T-helper 17 cell (primary cell): ENCODE measurements at places on chromosomes 5 and 9.

DNA sequence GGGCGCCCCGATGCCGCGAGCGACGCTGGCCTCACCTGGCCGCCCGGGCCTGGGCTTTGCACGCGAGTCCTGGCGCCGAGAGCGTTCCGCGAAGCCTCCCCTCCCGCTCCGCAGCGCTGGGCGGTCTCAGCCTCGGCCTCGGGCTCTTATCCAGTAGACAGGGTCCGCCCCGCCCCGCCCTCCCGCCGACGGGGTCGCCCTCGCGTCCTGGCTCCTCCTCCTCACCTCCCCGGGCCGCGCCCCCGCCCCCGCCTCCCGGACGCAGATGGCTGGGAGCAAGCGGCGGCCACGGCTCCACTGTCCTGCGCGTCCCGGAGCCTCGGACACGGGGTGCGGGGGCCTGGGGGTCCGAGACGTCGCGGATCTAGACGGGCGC lies at the start of gene SLC6A3:
TSS of gene SLC6A3 (minus strand) at position 128 of the 376 bp plus-strand sequence. CDS start 2,243 bp downstream, outside the sequence.
- DNase-seq = no peak

- no peak for DNase-seq
Measured at GRCh38 chr5:160918386-160918785, 66.4 kb upstream of the ATP10B start.

GRCh38 chr9:121889990-121890563 lies 203.0 kb downstream of the TTLL11 start:
- DNase-seq = no peak

- no peak for DNase-seq
Measured at GRCh38 chr5:58983526-58984452, 400.9 kb downstream of the RAB3C start.

GRCh38 chr9:121886759-121887485 lies 206.2 kb downstream of the TTLL11 start:
- no peak for DNase-seq

GRCh38 chr9:31677415-31677814 lies 707.0 kb upstream of the ACO1 start:
- DNase-seq = no peak

DNA sequence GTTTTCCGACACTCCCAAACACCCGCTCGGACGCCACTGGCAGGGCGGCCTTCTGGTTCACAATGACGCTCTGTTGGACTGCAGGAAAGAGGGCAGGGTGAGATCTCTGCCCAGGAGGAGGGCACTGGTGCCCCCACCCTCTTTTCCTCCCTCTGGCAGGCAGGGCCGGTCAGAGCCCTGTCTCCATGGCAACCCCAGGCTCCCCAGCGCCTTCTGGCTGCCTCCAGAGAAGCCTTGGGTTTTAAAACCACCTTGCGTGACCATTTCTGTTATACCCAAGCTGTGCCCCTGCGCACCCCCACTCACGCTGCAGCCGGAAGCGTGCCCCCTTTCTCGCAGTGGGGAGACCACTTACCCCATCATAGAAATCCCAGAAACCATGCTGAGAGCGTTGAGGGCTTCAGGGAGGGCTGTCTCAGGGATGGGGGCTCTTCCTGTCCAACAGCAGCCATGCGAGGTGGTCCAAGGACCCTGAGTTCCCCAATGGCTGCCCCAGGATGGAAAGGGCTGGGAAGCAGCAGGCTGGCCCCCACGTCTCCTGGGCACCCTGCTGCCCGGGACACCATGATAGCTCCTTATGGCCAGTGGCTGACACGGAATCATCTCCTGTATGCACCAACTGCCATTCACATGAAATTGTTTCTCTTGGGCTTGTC lies 7.3 kb downstream of the C9orf50 start:
- no peak for DNase-seq

GRCh38 chr9:122393284-122393983 lies 22.6 kb downstream of the PTGS1 start:
- DNase-seq = no peak

DNA sequence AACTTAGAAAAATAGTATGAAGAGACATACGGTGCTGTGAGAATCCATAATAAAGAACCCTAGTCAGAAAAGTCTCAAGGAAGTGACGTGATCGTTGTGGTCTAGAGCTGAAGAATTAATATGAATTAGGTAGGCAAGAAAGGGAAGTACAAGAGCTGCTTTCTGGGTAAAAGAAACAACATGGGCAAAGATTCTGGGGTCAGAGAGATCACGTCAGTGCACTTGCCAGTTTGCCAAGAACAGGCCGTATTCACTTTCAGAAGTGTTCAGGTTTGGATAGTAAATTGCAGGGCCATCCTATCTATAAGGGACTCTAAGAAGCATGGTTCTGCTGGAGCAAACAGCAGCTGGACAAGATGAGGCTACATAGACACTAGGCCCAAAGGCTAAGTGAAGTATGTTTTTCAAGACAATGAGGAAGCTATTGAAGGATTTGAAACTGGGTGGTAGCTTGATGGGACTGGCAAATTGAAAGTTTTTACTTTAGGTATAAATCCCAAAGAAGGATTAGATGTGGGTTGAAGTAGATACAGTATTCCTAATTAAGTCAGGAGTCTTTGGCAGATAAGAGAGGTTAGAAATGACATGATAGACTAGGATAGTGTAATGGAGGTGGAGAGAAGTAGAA lies 4.8 kb upstream of the CHD1 start:
- no peak for DNase-seq

- DNase-seq = no peak
Measured at GRCh38 chr5:10885026-10885425, 124.0 kb upstream of the DAP start.

DNA sequence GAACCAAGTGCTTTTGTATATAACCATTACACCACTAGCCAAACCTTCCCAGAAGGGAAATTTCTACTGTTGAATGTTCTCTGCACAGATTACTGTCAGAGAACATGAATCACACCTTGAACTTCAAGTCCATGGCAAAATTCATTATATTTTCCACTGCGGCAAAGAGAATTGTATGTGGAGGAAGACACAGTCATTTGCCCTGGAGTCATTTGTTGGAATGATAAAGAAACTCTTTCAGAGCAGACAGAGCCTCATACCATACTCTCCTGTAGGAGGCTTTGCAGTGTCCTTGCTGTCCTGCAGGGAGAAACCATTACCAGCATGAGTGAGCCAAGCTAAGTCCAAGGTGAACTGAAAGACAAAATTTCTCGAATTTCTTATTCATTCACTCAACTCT lies 369.0 kb downstream of the ARHGEF28 start:
- DNase-seq = no peak

DNA sequence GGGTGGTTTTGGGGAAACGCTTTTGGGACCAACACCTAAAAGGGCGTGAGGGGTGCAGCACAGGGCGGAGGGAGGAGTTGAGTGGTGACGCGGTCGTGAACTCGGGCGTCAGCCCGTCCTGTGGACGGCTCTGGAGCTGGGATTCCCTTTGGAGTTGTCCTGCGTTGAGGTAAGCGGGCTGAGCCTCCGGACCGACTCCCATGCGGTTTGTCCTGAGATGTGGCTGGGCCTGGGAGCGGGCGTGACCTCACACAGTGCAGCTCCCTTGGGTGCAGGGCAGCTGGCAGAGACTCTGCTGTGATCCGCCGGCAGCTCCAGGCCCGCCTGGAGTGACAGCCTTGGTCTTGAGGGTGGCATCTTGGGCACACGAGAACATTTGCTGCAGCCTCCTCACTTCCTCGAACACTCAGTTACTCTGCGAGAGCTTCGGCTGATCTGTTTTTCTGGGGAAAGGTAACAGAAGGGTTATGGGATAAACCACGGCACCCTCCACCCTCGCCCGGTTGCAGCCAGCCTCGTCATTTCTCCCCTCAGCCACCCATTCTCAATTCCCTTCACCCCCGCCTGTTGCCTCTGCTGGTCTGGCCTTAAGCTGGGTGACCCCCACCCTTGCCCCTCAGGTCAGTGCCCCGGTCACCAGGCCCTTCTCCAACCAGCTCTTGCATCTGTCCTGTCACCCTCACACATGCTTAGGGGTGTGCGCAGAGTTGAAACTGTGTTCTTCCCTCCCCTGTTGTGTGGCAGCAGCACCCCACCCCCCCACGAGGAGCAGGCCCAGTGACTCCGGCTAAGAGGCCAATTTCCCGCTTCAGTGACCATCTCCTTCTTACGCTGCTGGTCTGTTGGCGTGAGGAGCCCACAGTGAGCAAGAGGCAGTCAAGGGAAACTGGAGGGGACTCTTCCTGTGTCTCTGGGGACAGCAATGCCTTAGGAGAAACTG lies 94.2 kb upstream of the COL5A1 start:
- no peak for DNase-seq

- DNase-seq = no peak
Measured at GRCh38 chr5:109694451-109694891, 4.7 kb downstream of the MAN2A1 start.

GRCh38 chr9:78383130-78383529 lies 86.2 kb downstream of the PSAT1 start:
- no peak for DNase-seq

DNA sequence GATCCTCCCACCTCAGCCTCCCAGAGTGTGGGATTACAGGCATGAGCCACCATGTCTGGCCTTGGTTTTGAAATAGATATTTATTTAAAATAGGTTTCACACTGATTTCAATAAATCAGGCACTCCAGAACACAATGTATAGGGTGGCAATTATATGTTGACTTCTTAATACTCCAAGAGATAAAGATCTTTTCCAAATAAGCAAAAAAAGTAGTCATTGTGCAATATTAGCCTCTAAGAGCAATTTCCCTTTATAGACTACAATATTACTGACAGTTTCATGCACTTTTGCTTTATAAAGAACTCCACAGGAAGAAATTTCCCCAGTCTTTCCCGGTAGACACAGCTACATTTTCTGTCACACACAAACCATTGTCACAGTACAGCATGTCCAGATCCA lies 23.4 kb upstream of the RUFY1 start:
- no peak for DNase-seq
